ENCODE measurements at places on chromosomes 1 and 21.

DNA sequence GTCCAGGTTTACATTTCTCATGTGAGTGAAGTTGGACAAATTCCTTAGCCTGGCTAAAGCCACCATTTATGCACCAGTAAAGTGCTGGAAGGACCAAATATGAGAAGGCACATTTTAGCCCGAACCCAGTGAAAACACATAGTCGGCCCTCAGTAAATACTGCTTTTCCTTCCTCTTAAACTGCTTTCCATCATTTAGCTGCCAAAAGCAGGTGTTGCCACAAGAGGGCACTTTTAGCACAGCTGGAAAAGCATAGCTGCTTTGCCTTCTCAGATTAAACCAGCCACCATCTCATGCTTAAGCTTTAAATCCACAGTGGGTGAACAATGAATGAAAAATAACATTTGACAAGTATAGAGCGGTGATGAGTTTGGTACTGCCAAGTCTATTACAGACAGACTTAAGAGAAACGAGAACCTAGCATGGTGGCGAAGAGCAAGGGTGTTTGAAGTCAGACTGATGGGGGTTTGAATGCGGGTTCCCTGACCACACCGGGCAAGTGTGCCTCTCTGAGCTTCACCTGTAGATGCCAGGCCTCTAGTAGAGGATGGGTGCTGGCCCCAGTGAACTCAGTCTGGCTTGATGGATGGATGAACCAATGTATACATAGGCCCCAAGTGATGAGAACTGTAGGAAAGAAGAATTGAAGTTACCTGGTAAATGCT, 57.8 kb downstream of the SLC35D1 start:
- DNase-seq, result peak; percentile 58

GRCh38 chr1:203860396-203861025, 888 bp upstream of the SNRPE start:
- no peak for DNase-seq

- DNase-seq, result no peak
Observed at GRCh38 chr1:61432616-61433388, 292.1 kb downstream of the TM2D1 start.

- DNase-seq, result peak; percentile 79
Observed at GRCh38 chr1:1038694-1039093, 18.8 kb downstream of the AGRN start.

DNA sequence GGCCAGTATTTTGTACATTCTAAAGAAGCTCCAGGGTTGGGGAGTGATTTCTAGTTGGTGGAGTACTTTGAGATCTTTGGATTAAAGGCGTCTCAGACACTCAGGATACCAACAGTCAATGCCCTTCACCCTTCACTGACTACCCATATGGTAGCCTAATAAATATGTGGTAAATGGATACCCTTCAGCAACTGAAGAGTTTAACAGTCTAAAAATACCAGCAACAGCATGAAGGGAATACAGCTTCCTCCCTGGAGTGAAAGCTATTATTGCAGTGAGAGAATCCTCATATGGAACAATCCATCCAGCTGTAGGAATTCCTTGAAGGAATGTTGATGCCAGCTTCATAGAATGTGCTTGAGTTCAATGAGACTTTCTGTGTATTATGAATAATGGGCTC, 26.8 kb downstream of the DNAJC11 start:
- no peak for DNase-seq

DNA sequence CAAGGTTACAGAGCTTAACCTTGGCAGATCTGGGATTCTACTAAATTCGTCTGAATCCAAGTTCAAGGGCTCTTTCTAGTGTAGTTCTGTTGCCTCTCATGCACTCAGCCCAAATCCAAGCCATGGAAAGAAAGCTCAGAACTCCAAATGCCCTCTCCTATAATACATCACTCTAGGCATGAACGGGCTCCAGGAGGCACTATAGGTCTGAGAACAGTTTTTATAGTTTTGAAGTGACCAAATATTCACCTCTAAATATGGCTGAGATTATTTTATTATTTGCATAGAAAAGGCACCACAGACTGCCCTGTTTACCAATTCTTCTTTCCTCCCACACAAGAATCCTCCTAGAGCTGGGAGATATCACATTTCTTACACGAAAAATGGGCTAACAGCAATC, 327.9 kb upstream of the BEND5 start:
- DNase-seq, result no peak

DNA sequence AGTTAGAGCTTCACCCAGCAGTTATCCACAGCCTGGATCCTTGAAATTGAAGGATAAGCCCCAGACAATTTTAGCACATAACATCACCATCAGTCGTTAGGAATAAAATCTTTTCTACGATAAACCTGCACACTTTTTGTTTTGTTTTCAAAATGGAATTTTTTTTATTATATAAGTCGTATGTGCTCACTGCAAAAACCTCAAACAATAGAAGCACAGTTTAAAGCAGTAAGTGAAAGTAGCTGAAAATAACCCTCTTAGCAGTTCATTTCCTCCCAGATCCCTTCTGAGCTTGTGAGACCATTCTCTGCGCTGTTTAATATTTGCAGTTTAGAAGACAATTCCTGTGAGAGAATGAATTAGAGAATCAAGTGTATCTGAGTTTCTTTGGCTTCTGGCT, 38.3 kb downstream of the ELK4 start:
- peak; percentile 45 for DNase-seq

DNA sequence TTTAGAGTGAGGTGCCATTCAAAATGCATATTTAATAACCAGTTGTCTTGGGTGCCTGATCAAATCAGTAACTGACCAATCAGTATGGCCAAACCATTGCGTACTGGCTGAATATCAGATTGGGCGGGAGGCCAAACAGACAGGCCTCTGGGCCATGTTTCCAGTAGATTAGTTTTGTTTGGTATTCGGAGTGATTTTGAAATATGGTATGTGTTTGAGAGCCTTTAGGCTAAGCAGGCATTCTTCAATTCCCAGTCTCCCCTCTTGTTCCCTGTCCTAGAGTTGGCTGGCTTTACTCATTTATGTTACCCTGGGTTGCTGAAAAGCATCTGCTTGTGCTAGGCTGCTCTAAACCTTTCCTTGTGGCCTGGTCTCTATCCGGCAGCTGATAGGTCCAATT, 80.1 kb downstream of the BACH1 start:
- DNase-seq, result no peak

- DNase-seq, result no peak
Observed at GRCh38 chr1:62076286-62076685, 118.4 kb upstream of the L1TD1 start.

GRCh38 chr1:187032982-187033692, 204.4 kb downstream of the PLA2G4A start:
- no peak for DNase-seq

- DNase-seq, result no peak
Observed at GRCh38 chr1:189563784-189564183, 913.9 kb downstream of the BRINP3 start.

DNA sequence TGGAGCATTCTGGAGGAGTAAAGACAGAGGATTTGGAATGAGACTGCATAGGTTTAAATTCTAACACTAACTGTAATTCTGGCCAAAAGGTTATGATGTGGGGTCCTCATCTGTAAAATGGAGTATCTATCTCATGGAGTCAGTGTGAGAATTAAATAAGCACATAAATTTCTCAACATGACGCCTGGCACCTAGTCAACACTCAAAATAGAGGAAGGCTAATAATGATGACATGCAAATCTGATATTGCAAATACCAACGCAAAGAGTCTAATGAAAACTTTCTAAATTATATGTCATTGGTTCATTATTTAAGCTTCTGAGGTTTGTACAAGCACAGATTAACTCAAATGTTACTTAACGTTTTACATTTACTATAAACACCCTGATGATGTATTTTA, 29.6 kb downstream of the APP start:
- DNase-seq, result no peak

DNA sequence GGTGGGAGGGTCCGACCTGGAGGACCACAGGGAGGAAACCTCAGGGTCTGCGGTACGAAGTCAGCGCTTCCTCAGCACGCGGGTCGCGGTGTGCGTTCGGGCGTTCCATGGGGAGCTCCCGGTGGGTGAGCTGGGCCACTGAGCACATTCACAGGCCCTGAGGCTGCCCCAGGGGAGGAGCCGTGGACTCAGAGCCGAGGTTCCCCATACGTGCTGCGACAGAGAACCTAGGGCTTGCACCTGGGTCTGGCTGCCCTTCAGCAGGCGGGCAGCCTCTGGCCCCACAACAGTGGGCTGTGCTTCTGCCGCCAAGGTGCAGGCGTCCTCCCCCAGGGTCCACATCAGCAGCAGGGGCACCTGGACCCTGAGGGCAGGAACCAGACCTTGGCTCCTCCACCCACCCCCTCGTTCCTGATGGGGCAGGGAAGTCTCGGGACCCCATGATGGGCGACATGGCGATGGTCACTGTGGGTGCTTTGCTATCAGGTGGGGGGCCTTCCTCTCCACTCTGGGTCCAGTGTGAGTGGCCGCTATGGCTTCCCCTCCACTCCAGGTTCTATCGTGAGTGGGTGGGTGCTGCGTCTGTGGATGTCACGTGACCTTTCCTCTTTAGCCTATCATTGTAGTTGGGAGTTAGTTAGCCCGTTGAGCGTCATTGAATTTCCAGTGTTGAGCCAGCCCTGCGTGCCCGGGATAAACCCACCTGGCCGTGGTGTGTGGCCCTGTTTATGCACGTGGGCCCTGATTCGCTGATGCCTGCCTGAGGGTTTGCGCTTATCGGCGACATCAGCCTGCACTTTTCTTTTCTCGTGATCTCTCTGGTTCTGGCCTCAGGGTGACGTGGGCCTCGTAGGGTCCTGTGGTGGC, 27.9 kb downstream of the FTCD start:
- DNase-seq, result no peak

- no peak for DNase-seq
Observed at GRCh38 chr1:73626326-73626725, 571.6 kb downstream of the LRRIQ3 start.

DNA sequence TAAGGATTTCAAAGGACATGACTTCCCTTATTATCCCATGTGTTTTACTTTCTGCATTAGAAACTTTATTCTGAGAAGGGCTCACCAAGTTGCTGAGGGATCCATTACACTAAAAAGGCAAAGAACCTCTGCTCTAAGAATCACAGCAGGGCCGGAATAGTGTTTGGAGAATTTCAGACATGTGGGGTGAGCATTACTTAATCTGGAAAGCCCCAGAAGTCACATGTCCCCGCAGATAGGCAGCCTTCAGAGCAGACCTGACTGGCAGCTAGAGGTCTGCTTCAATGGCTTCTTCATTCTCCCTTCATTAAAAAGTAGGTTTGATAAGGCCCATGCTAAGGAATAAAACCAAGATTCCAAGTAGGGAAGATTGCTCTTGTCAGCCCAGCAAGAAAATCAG, 52.6 kb upstream of the RBM15 start:
- DNase-seq, result peak; percentile 58

- no peak for DNase-seq
Observed at GRCh38 chr1:66208632-66209031, 325.3 kb upstream of the SGIP1 start.

DNA sequence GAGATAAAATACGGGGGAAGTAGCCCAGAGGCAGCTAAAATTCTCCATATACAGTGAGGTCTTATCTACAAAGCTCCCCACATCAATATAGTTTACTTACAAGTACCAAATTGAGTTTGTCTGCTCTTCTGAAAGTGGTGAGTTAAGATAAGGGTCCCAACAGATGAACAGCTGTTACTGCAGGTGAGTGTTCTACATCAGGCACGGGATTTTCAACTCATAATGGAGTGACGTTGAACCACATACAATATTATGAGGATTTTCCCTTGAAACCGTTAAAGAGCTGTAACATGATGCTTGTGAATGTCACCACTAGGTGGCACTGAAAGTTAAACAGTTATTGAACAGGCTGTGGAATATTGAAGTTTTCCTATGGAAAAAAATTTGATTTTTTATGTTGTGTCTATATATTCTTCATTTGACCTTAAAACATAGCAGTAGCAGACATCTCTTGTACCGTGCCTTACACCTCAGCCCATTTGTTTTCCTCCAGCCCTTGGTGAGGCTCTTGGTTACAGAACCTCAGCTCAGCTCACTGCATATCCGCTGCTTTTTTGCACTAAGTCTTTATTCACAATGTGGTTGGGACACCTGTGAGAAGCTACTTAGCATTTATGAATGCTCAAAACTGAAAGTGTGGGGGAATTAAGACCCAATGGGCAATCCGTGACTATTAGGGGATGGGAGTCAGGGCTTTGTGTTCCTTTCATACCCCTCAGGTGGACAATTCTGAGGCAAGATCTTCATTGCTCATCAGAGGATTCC, 23.2 kb downstream of the CD1D start:
- DNase-seq, result peak; percentile 35

GRCh38 chr1:221576268-221576667, 165.6 kb downstream of the DUSP10 start:
- no peak for DNase-seq

DNA sequence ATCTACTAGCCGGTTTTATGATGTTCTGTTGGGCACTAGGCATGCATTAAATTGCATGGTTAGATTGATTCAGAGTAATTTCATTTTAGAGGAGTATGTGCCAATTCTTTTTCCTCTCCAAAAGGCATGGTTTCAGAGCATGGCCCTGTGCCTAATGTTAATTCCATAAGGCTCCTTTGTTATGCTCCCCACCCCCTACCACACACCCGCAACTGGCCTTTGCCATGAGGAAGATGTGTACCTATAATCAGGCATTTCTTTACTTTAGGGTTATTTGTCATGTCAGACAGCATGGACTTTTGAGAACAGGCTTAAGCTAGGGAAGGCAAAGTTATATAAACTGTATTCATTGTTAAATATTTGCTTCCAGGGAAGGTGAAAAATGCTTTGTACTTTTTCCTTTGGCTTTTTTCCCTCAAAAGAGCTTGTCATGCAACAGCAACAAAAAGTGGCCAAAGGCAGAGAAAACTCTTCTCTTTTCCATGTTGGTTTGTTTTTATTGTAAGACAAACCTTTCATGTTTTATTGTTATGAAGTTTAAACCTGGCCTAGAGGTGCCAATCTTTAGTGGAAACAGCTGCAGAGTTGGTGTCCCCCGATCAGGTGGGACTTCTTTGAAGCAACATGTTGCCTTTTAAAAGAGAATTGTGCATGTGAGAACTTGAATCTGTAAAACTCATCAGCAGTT, 24.3 kb upstream of the NBL1 start:
- no peak for DNase-seq

- no peak for DNase-seq
Observed at GRCh38 chr1:5396593-5396992, 595.6 kb downstream of the NPHP4 start.

DNA sequence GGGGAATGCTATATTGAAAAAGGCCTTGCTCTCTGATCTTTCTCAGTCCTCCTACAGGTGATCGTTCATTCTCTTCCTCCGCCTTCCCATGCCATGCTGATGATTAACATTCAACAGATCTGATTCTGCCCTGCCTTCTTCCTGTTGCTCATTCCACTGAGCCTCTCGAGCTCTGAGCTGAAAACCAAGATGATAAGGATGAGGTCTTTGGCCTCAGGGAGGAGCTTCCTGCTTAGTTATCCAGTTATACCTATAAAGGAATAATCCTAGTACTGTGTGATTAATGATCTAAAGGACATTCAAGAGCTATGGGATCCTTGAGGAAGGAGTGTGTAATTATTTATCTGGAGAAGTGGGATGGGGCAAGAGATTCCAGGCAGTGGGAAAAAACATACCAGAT, 25.2 kb upstream of the MAP3K7CL start:
- no peak for DNase-seq

GRCh38 chr1:245074232-245074747, 80.5 kb upstream of the KIF26B start:
- DNase-seq, result no peak

GRCh38 chr1:24619376-24619775, 23.7 kb upstream of the SRRM1 start:
- DNase-seq, result no peak
